Dermis lymphatic vessel endothelial cell (primary cell): ENCODE measurements at places on chromosomes 5 and 9. TPM values are rescaled to one million over a fixed set of nuclear protein-coding genes. Genes with fewer than 3 reads are reported as not detected.

LCN1 gene
- total RNA-seq, result not detected in 2 replicates

DRD1 gene
- not detected in 2 replicates for total RNA-seq

NTNG2 gene
- total RNA-seq, result 0.60 and 1.2 TPM in 2 replicates

MSMP gene
- 39.4 and 57.2 TPM in 2 replicates for total RNA-seq

GMCL2 gene
- total RNA-seq, result not detected in 2 replicates

MXD3 gene
- 3.9 and 4.2 TPM in 2 replicates for total RNA-seq

ENC1 gene
- total RNA-seq, result 21.9 and 33.7 TPM in 2 replicates

TXNDC8 gene
- total RNA-seq, result not detected in 2 replicates

TYRP1 gene
- 0.09 and 0.22 TPM in 2 replicates for total RNA-seq

PLAA gene
- 38.7 and 39.7 TPM in 2 replicates for total RNA-seq

RNF208 gene
- total RNA-seq, result 0.09 and 0.11 TPM in 2 replicates

RNF180 gene
- 1.3 and 4.9 TPM in 2 replicates for total RNA-seq

GPR151 gene
- not detected in 2 replicates for total RNA-seq

FAM78A gene
- total RNA-seq, result 2.8 and 3.7 TPM in 2 replicates

NEUROG1 gene
- total RNA-seq, result not detected in 2 replicates

DAP gene
- 18.1 and 26.2 TPM in 2 replicates for total RNA-seq

DIPK1B gene
- total RNA-seq, result 53.4 and 56.1 TPM in 2 replicates

CCNJL gene
- total RNA-seq, result 4.0 and 6.6 TPM in 2 replicates

UBE2QL1 gene
- 0.65 and 0.86 TPM in 2 replicates for total RNA-seq

PCDHAC1 gene
- 0.09 and 0.11 TPM in 2 replicates for total RNA-seq

GABRA6 gene
- not detected in 2 replicates for total RNA-seq

INSYN2B gene
- total RNA-seq, result 0.87 and 1.8 TPM in 2 replicates

TEX48 gene
- total RNA-seq, result not detected in 2 replicates

KYAT1 gene
- 4.3 and 4.4 TPM in 2 replicates for total RNA-seq

PCDHGA3 gene
- total RNA-seq, result 0.54 and 0.69 TPM in 2 replicates
